ENCODE measurements at places on chromosomes 6 and 20. TPM values are rescaled to one million over a fixed set of nuclear protein-coding genes. Genes with fewer than 3 reads are reported as not detected.

GRCh38 chr6:4840169-4840568, 64.0 kb downstream of the CDYL start:
- DNase-seq: no peak
- no peaks in the 10 kb centered on the region for H3K27me3 ChIP-seq
- no peak overlapping the region for H3K4me3 ChIP-seq
- H3K4me1 ChIP-seq: no peaks in the 10 kb centered on the region

The ADGRF5 gene
- total RNA-seq: not detected

The SLC22A16 gene
- 0.54 TPM for total RNA-seq

DNA sequence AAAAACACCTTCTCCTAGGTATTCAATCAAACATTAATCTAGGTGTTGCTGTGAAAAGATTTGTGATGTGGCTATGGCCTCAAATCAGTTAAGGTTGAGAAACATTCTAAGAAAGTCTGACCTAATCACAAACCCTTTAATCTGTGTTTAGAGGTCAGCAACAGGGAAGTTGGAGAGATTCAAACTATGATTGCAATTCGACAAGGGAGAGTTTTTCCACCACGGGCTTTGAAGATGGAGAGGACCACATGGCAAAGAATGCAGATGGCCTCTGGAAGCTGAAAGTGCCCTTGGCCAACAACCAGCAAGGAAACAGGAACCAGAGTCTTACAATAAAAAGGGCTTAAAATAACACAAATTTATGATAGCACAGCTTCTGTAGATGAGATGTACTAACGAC, 29.6 kb upstream of the LGSN start:
- H3K36me3 ChIP-seq: no peaks in the 10 kb centered on the region
- no peak for DNase-seq
- H3K27me3 ChIP-seq: no peaks in the 10 kb centered on the region
- no peaks in the 10 kb centered on the region for H3K4me1 ChIP-seq
- H3K27ac ChIP-seq: no peak overlapping the region

GRCh38 chr6:114055349-114055748, 84.4 kb upstream of the HDAC2 start:
- H3K36me3 ChIP-seq: no peaks in the 10 kb centered on the region
- H3K4me3 ChIP-seq: no peak overlapping the region
- H3K27me3 ChIP-seq: no peaks in the 10 kb centered on the region

DNA sequence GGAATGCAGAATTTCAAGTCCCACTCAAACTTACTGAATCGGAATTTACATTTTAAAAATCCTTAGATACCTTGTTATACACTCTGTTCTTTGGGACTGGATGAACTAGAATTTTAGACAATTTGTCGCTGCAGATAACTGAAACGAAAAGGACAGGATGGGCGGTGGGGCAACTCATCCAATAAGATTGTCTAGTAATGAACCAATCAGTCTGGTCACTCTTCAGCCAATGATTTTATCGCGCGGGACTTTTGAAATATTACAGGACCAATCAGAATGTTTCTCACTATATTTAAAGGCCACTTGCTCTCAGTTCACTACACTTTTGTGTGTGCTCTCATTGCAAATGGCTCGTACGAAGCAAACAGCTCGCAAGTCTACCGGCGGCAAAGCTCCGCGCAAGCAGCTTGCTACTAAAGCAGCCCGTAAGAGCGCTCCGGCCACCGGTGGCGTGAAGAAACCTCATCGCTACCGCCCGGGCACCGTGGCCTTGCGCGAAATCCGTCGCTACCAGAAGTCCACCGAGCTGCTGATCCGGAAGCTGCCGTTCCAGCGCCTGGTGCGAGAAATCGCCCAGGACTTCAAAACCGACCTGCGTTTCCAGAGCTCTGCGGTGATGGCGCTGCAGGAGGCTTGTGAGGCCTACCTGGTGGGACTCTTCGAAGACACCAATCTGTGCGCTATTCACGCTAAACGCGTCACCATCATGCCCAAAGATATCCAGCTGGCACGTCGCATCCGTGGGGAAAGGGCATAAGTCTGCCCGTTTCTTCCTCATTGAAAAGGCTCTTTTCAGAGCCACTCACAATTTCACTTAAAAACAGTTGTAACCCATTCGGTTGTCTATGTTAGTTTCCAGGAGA, 41.9 kb upstream of the HFE start:
- H3K27me3 ChIP-seq: no peaks in the 10 kb centered on the region
- H3K36me3 ChIP-seq: no peaks in the 10 kb centered on the region
- peak; percentile 96 for DNase-seq
- peak overlapping the region; percentile 100 for H3K4me3 ChIP-seq

The PRR18 gene
- not detected for total RNA-seq

All from CD4-positive, CD25-positive, alpha-beta regulatory T cell (primary cell).